ENCODE measurements at places on chromosomes 5 and 9. TPM values are rescaled to one million over a fixed set of nuclear protein-coding genes. Genes with fewer than 3 reads are reported as not detected.

Gene ANKH
- total RNA-seq: 10.4 TPM

Gene IL7R
- 6.4 TPM for total RNA-seq

Gene TNC
- 46.8 TPM for total RNA-seq

Gene LRRC14B
- total RNA-seq: not detected
